ENCODE measurements at places on chromosomes 1 and 21.
A peak's percentile ranks its signal among the peaks of the same experiment; 100 is the strongest.

- DNase-seq = no peak
These were observed 103.1 kb downstream of the C1orf21 start for GRCh38 chr1:184489908-184490307.

GRCh38 chr21:44687671-44688070 lies 5.7 kb upstream of the KRTAP12-1 start:
- no peak for DNase-seq

- no peak for DNase-seq
These were observed 36.2 kb upstream of the ZNF496 start for GRCh38 chr1:247367786-247368422.

- DNase-seq = peak; percentile 93
These were observed 34.1 kb downstream of the OR2G3 start for GRCh38 chr1:247639381-247639981.

- no peak for DNase-seq
These were observed 36.6 kb downstream of the INKA2 start for GRCh38 chr1:111702504-111703050.

GRCh38 chr1:6486433-6487011 lies 4.9 kb downstream of the PLEKHG5 start:
- DNase-seq = no peak

DNA sequence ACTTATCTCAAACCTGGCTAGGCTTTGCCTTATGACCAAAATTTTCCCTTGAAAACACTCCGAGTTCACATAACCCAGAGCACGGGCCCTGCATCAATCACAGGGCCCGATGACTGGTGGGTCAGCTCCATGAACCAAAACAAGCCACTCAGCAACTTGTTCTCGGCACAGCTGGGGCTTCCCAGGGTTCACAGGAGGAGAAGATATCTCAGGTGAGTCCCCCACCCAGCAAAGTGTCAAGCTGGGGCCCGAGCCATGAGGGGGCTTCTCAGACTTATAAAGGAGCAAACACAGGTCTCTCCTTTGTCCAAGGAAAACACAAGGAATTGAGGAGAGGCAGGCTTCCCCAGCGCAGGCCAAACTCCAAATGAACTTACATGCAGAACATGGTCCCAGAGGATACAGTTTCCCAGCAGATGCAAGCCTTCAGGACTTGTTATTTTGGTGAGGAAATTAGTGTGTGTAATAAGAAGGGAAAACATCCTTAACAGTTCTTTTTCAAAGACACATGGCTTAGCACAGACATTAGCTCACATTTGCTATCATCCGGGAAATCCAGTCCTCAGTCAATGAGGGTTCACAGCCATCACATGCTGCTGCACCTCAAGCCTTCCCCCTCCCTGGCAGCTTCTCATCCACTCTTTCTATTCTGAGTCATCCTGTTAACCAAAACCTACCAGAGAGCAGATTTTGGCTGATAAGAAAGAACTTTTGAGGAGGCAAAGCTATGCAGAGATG lies 98.1 kb upstream of the NFIA start:
- DNase-seq = no peak

DNA sequence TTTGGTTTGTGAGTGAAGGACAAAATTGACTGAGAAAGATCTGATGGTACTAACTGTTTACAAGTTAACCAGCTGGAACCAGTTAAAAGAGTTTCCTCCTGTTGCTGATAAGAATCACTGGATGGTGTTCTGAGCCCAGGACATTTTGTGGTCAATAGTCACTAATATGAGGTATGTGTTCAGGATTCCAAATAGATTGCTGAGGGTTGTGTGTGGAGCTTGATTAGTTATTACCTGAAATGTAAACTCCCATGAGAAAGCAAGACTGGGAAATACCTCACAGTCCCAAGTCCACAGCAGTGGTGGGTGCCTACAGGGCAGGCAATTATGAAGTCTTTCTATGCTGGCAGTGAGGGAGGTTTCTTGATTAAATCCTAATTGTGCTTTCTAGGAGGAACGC lies 164.6 kb downstream of the DNM3 start:
- DNase-seq = no peak

DNA sequence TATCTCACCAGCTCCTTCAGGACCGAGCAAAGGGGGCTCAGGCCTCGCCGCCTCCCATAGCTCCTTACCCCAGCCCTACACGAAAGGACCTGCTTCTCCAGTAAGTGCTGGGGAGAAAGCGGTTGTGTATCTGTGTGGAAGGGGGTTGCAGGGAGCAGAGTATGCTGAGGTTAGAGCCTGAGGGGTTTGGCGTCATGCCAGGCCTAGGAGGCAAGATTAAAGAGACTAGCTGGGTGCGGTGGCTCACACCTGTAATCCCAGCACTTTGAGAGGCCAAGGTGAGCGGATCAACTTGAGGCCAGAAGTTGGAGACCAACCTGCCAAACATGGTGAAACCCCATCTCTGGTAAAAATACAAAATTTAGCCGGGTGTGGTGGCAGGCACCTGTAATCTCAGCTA lies 14.1 kb upstream of the RASSF5 start:
- no peak for DNase-seq
